ENCODE measurements at places on chromosomes 1 and 21. TPM values are rescaled to one million over a fixed set of nuclear protein-coding genes. Genes with fewer than 3 reads are reported as not detected.

APCS gene
- polyA plus RNA-seq, result not detected

ACTRT2 gene
- polyA plus RNA-seq, result not detected

MPC2 gene
- polyA plus RNA-seq, result 126 TPM

NMNAT2 gene
- polyA plus RNA-seq, result not detected

NPHS2 gene
- polyA plus RNA-seq, result not detected

Data from K562 (cell line).